Activated T-cell treated with anti-CD3 and anti-CD28 coated beads, Interleukin-2, amount 50 U/mL, for 1 hour (primary cell): ENCODE measurements at places on chromosomes 5 and 9.

DNA sequence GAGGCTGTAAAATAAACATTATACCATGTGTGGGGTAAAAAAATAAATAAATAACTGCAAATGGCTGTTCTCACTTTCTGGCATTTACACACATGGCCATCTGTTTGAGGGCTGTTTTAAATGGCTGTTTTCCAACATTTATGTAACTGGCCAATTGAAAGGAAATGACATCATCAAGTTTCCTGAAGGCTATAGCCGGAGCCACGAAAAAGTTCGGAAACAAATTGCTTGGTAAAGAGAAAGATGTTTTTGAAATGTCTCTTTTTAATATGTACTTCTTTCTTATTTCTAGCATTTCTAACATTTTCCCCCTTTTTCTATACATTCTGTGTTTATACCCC is 95.4 kb upstream of the DAB2 start:
- no peak for DNase-seq

GRCh38 chr5:178111925-178112324 is 1.4 kb upstream of the N4BP3 start:
- DNase-seq: no peak

- no peak for DNase-seq
Measured at GRCh38 chr5:39657943-39658342, 233.2 kb upstream of the DAB2 start.

- no peak for DNase-seq
Measured at GRCh38 chr5:548256-548655, 24.0 kb upstream of the SLC9A3 start.

- no peak for DNase-seq
Measured at GRCh38 chr9:137138058-137138721, 764 bp upstream of the GRIN1 start.

DNA sequence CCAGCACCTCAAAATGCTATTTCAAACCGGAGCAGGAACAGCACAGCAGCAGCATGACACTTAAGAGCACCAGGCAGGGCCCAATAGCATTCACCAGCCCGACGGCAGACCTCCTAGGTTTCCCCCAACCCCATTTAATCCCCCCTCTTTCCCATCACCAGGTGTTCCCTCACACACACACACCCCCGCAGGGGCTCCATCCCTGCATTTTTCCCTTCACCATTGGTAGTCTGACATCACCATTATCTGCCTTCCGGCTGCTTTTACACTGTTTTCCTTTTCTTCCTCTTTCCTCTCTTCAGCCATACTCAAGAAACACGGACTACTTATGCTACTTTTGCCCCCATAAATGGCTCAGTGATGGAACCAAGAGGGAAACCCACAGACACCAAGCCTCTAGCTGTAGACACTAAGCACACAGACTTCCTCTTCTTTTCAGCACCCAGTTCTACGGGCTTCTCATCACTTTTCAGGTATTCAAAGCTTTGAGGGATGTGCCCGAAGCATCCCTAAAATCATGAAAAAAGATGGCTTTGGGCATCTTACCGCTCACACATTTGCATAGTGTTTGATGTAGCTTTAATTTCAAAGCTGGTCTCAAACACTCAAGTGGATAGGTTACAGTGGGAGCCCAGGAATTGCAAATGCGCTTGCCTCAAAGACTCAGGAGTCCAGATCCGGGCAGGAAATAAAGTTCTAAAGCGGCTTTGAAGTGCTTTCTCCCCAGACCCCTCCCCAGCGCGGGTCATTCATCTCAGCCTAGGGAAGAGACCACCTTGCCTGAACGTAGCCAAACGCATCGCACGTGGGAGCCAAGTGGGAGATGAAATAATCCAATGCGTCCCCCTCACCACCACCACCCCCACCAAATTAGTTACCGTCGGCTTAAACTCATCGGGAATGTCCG is 141.5 kb downstream of the TSSK1B start:
- peak; percentile 23 for DNase-seq

GRCh38 chr5:78002690-78003089 is 226.6 kb upstream of the TBCA start:
- DNase-seq: no peak

GRCh38 chr5:173340451-173340850 is 12.2 kb upstream of the STC2 start:
- DNase-seq: no peak

DNA sequence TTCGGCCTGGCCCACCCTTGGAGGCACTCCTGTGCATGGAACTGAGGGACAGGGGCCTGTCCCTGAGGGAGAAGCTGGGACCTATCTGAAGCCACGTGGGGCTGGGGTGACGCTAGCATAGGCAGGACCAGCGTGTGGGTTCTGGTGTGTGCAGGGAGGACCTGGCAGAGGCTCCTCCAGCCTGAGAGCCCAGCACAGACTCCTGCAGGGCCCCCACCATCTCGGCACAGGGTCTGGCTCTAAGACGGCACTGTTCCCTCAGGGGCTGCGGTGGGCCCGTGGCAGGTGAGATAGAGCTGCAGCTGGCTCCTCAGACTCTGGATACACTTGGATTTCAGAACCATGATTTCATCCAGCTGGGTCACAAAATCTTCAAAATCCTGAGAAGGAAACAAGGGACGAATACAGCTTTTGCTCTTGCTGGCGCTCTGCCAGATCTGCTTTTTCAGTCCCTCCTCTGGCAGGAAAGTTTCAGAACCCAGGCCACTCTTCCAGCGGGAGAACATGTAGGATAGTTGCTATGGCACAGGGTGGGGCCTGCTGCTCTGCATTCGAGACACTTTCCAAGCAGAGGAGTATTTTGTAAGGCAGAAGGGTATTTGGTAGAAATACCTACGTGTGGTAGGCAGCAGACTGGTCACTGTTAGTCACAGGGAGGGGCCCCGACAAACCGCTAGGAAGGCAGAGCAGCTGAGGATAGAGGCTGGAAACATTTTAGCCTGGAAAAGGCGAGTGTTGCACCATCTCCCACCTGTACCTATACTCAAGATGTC is 74.7 kb downstream of the KIF24 start:
- no peak for DNase-seq

DNA sequence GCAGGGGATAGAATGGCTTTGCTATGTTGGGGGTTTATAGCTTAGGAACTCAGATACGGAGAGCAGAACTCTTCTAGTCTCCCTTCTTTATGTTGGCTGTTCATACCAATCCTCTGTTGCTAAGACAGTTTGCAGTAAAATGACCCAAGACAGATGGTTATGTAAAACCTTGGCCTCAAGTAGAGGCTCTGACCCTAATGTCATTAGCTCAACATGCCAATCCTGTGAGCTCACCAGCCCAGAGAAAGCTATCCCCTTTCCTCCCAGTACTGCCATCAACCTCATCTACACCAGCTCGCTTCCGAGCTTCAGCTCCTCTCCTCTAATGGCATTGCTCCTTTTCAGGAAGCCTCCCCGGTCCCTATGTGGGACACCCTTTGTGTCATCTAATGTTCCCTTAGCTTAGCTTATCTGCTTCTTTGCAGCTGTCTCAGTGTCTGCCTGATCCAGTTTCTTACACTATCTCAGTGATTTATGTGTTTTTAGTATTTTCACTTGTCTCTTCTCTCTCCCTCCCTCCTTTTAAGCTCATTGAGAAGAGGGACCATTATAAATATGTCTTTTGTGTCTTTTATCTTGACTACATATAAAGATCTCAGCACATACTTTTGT is 281.3 kb upstream of the CLINT1 start:
- no peak for DNase-seq

GRCh38 chr9:9917400-9917799 is 695.4 kb downstream of the PTPRD start:
- DNase-seq: no peak

DNA sequence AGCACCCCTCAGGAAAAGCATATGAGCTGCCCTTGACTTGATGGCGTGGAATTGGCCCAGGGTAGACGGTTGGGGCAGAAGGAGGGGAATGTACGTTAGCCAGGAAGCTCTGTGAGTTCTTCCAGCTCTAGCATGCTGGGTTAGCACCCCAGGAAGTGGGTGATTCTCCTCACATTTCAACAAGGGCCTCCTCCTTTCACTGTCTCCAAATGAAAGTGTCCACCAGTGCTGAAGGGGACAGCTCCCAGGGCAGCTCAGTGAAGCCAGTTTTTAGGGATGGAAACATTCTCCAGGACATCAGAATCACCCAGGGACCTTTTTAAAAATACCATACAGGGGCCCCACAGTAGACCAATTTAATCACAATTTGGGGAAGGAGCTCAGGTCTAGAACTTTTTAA is 17.2 kb upstream of the AFAP1L1 start:
- no peak for DNase-seq

GRCh38 chr5:37552770-37553719 is 173.9 kb downstream of the WDR70 start:
- no peak for DNase-seq

- no peak for DNase-seq
Measured at GRCh38 chr5:114319821-114320220, 42.0 kb upstream of the KCNN2 start.

GRCh38 chr9:35605351-35606137 is 482 bp downstream of the TESK1 start:
- peak; percentile 52 for DNase-seq

GRCh38 chr9:70902692-70903131 is 218.7 kb downstream of the TRPM3 start:
- DNase-seq: no peak

GRCh38 chr5:163772241-163772640 is 266.8 kb downstream of the MAT2B start:
- DNase-seq: no peak

GRCh38 chr5:95848701-95849100 is 26.2 kb upstream of the GLRX start:
- DNase-seq: no peak

DNA sequence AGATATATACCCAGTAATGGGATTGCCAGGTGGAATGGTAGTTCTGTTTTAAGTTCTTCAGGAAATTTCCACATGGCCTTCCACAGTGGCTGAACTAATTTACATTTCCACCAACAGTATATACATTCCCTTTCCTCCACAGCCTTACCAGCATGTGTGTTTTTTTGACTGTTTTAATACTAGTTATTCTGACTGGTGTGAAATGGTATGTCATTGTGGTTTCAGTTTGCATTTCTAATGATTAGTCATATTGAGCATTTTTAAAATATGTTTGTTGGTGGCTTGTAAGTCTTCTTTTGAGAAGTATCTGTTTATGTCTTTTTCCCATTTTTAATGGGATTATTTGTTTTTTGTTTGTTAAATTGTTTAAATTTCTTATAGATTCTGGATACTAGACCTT is 208.9 kb downstream of the CFAP90 start:
- no peak for DNase-seq

- DNase-seq: no peak
Measured at GRCh38 chr5:14009575-14009974, 65.1 kb upstream of the DNAH5 start.

GRCh38 chr5:169875091-169875728 is 105.1 kb downstream of the INSYN2B start:
- DNase-seq: no peak

- peak; percentile 53 for DNase-seq
Measured at GRCh38 chr9:113516840-113517577, 53.5 kb downstream of the RGS3 start.

- DNase-seq: no peak
Measured at GRCh38 chr9:105877721-105878120, 183.4 kb downstream of the TMEM38B start.

DNA sequence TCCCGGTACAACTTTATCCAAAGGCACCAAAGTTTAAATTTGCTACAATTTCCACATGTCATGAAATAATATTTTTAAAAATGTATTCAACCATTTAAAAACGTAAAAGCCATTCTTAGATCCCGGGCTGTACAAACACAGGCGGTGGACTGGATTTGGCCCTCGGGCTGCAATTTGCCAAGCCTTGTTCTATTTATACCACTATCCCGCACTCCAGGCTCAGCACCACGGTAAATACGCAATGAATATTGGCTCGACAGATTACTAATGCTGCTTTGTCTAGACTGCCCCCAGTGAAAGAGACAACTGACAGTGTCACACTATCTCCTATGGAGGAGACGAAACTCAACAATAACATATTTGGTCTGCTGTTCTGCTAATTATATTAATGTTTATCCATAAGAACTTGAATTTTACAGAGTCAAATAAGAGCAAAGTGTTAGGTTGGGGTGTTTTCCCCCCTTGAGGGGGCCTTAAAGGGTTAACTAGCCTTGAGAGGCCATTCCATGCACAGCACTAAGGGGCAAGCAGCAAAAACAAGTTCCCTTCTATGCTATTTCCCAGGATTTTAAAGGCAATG is 98.1 kb downstream of the MARCHF11 start:
- no peak for DNase-seq

DNA sequence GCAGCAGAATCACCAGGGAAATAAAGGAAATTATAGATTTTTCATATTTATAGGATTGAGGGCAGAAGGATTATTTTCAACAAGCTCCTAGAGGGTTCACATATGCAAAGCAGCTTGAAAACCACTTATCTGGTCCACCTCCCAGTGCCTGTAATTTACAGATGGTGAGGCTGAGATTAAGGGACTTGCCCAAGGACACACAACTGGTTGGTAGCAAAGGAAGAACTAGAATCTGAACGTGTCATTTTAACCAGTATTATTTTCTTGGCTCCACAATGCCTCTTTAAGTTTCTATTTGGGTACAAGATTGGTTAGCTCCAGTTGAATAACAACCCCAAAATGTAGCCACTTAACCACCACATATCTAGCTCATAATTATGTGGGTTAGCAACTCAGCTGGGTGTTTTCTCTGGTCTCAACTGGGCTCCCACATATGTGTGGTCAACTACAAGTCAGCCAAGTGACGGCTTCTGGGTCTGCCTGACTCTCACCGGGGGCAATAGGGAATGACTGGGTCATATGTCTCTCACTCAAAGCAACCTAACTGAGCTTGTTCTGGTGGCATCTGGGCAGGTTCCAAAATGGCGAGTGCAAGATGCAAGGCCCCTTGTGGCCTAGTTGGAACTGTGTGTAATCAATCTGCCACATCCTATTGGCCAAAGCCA is 127.7 kb downstream of the ZDHHC21 start:
- DNase-seq: no peak

- no peak for DNase-seq
Measured at GRCh38 chr5:39381376-39381775, 17.1 kb upstream of the C9 start.

GRCh38 chr5:135342551-135342875 is 56.5 kb downstream of the MACROH2A1 start:
- DNase-seq: no peak

- no peak for DNase-seq
Measured at GRCh38 chr9:134800791-134801339, 79.7 kb upstream of the FCN2 start.
